ENCODE measurements at places on chromosomes 4 and X.

GRCh38 chr4:164948975-164949374 lies 28.5 kb downstream of the TRIM61 start:
- DNase-seq, result no peak

- DNase-seq, result no peak
Observed at GRCh38 chr4:28117084-28117682, 1256.5 kb downstream of the STIM2 start.

DNA sequence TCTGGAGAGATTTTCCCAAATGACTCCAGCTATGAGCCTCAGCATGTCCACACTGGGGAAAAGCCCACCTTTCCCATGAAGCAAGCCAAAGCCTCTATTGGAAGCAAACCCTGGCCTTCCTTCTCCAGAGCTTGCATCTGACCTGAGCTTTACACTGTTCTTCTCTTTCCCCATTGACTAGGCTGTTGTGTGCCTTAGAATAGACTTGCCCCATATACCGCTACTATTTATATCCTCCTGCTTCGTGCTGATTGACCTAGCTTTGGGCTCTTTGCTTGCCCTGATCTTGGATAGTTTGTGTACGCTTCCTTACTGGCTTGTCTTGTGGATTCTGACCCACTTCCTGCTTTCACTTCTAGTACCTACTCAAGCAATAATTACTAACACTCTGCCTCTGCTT lies 30.9 kb downstream of the FAM9B start:
- no peak for DNase-seq

- no peak for DNase-seq
Observed at GRCh38 chr4:81541161-81541945, 69.6 kb upstream of the RASGEF1B start.

DNA sequence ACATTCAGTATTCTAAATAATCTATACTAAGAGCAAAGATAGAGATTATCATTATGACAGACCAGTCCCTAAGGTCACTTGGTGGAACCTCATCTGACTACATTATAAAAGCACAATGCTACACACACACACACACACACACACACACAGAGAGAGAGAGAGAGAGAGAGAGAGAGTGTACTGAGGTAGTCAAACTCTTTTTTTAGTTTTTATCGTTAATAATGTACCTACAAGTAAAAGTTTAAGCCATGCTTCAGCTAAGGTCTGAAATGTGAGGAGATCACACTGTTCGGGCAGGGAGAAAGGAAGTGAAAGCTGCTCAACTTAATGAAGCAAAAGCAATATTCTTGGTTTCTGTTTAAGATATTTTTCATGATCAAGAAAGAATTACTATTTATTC lies 75.8 kb upstream of the CCDC160 start:
- DNase-seq, result no peak

DNA sequence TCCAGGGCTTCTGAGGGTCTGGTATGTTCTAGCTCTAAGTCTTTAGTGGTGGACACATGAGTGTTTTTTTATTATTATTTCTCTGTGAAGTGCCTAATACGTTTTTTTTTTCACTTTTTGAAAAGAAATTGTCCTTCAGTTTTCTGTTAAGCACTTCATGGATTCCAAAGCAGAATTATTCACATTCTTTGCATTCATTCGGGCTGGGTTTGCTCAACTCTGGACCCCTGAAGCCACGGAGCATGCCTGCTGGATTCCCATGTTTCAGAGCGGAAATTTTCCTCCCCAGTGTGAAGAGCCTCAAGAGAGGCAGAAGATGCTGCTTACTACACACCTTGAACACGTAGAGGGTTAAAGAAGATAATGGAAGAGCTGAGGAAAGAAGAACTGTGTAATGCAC lies 107.5 kb downstream of the EGF start:
- no peak for DNase-seq

DNA sequence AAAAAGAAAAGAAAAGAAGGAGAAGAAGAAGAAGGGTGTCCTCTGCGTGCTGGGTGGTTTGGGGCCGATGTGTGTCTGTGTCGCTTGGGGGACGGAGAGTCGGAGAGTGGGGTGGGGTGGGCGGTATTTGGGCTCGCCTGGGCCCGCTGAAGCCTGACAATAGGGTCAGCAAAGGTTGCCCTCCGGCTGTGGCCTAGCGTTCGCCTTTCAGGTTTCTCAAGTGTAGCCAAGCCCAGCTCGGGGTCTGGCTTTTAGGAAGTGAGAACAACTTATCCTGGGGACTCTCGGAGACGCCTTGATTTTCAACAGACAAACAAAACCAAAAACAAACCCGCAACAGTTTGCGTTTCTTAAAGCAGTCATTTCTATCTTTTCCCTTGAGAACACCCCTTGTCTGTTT lies 4.1 kb upstream of the SOX3 start:
- DNase-seq, result no peak

DNA sequence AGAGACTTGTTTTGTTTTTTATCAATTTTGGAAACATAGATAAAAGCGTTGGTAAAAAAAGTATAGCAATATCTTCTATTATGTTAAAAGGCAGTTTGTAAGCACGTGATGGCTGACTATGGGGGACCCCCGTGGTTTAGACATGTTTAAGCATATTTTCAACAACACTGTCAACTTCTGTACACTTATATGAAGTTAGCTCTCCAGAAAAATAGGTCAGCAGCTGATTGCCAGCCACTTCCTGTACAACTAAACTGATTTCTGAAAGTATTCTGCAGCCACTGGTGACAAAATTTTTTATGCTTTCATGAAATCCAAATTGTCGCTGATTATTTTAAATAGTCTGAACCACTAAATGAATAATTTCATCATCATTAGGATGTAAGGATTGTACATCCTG lies 45.2 kb downstream of the RBMX2 start:
- no peak for DNase-seq

GRCh38 chrX:120036704-120037103 lies 40.8 kb downstream of the RHOXF2B start:
- DNase-seq, result no peak

GRCh38 chr4:107392951-107393350 lies 327.1 kb downstream of the PAPSS1 start:
- peak; percentile 68 for DNase-seq

- no peak for DNase-seq
Observed at GRCh38 chr4:184328022-184328736, 110.5 kb upstream of the ENPP6 start.

DNA sequence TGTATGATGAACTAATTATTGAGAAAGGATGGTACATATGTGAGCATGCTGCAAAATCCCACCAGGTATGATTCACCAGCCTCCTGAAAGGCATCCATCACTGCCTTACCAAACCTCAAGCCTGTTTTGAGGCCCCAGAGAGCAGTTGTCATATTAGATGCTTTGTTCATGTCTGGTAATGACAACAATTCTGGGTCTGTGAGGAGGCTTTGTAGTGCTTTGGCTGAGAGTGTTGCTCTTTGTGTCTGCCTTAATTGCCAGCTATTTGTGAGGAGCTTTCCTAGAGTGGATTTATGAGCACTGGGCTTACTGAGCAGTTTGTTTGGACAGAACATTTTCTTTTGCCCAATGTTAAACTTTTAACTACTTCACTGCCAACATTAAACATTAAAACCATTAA lies 69.2 kb downstream of the HEPH start:
- DNase-seq, result no peak

GRCh38 chr4:189786447-189786846 lies 154.2 kb upstream of the FRG1 start:
- DNase-seq, result no peak

- DNase-seq, result peak; percentile 68
Observed at GRCh38 chr4:101205916-101206315, 141.4 kb downstream of the PPP3CA start.

DNA sequence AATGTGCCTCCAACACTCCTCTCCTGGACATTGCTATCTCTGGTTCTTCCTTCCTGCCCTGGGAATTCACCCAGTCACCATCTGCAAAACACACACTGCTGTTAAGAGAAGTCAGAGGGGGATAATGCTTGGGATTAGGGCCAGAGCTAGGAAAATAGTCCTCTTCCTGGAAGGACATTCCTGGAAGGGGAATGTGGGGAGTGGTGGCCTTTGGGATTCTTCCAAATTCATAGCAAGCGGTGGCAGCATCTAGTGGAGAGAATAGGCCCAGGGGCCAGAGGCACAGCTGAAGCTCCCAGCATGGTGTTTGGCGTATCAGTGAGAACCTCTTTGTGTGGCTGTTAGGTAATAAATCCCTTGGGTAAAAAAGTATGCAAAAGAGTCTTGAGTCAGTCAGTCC lies 34.3 kb downstream of the SHROOM4 start:
- peak; percentile 4 for DNase-seq

DNA sequence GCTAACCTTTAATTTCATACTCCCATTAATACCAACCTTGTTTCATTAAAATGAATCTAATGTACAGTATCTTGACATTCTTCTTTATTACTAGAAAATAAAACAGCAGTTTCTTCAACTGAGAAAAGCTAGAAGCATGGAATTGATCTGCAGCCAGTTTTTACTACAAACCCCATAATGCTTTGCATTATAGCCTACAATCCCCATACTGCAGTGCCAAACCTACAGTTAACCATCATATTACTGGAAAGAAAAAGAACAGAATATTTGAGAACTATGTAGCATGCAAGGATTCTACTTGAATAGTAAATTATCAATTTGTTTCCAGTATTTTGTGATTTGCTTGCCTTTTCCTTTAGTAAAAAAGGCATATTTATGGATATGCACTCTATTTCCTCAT lies 3.2 kb upstream of the IL1RAPL1 start:
- DNase-seq, result no peak

- peak; percentile 67 for DNase-seq
Observed at GRCh38 chrX:115561605-115562479, 868 bp downstream of the PLS3 start.

GRCh38 chrX:142742581-142742980 lies 283.1 kb upstream of the SPANXN4 start:
- DNase-seq, result no peak

- DNase-seq, result no peak
Observed at GRCh38 chrX:37679888-37680287, 5.7 kb upstream of the XK start.

- DNase-seq, result no peak
Observed at GRCh38 chr4:182147391-182147790, 95.8 kb upstream of the TENM3 start.

- no peak for DNase-seq
Observed at GRCh38 chr4:24632011-24632410, 47.7 kb upstream of the DHX15 start.

DNA sequence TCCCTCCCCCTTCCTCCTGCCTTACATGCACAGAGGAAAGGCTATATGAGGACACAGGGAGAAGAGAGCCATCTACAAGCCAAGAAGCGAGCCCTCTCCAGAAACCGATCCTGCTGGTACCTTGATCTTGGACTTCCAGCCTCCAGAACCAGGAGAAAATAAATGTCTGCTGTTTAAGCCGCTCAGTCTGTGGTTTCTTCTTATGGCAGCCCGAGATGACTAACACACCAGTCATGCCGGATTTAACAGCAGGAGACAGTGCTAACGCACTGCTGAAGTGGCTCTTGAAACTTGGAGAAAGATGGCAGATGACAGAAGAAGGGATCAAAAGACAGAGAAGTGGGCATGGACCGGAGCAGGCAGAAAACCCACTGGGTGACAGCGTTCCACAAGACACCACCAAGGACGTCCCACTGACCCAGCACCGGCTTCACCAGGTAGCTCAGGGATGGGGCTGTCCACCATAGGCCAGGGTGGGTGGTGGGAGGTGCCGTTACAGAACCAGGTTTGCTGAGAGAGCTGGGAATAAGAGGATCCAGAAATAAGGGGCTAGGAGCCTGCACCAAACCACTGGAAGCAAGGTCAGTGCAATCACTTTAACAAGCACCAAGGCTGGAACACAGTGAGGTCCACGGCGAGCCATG lies 6.2 kb upstream of the MAN2B2 start:
- DNase-seq, result peak; percentile 70

DNA sequence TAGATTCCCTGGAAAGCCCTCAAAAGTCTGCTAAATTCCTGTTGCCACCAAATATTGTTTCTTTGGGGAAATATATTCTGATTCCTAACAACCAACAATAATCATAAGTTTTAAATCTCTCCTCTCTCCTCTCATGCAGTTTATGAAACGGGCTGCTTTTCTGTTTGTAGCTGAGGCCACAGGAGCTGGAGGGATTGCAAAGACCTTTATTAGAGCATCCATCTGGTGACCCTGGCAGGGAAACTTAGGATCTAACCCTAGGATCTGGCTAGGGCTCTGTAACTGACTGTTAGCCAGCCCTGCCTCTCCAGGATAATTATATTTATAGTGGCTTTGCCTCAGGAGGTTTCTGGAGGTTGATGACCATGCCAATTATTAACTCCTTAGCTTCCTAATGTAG lies 56.9 kb downstream of the SMAD1 start:
- no peak for DNase-seq

DNA sequence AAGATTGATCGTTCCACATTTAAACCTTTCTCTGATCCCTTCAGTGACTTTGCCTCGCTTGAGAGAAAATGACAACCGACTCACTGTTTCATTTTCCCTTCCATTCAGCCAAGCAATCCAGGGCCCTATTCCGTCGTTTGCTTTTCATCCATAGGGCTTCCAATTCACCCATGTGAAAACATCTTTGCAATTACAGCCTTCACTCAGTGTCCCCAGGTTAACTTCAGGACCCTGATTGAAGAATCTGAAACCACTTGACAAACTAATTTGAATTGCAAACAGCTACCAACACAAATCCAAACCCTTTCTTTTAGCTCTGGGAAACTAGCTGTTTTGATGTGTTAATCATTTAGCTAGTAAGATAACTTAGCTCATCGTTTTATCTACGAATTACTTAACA lies 120.2 kb upstream of the FAM9C start:
- no peak for DNase-seq

DNA sequence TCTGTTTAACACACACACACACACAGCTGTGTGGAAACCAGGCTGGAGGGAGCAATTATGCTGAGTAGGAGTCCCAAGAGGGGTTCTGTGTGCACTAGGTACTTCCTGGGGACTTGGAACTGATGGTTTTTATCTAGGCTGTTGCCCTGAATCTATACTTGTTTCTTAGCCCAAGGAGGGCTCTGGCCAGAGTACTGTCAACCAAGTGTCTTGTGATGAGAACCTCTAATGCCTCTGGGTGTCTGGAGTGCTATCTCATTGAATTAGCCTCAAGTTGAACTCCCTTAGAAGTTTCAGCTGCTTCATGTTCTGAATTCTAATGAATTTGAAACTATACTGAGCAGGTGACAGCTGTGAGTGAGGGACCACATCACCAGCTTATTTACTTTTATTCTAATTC lies 16.6 kb downstream of the ARHGAP24 start:
- no peak for DNase-seq

- no peak for DNase-seq
Observed at GRCh38 chrX:38999967-39000745, 198.9 kb downstream of the MID1IP1 start.

- DNase-seq, result peak; percentile 19
Observed at GRCh38 chr4:145626623-145626982, 7.4 kb downstream of the MMAA start.

- DNase-seq, result no peak
Observed at GRCh38 chrX:2231570-2232192, 269.1 kb downstream of the DHRSX start.

- no peak for DNase-seq
Observed at GRCh38 chr4:35963974-35964515, 280.3 kb downstream of the ARAP2 start.

- DNase-seq, result no peak
Observed at GRCh38 chrX:154737136-154737535, 13.7 kb downstream of the GAB3 start.
